Activated naive CD4-positive, alpha-beta T cell (primary cell): ENCODE measurements at places on chromosomes 3 and 15.

DNA sequence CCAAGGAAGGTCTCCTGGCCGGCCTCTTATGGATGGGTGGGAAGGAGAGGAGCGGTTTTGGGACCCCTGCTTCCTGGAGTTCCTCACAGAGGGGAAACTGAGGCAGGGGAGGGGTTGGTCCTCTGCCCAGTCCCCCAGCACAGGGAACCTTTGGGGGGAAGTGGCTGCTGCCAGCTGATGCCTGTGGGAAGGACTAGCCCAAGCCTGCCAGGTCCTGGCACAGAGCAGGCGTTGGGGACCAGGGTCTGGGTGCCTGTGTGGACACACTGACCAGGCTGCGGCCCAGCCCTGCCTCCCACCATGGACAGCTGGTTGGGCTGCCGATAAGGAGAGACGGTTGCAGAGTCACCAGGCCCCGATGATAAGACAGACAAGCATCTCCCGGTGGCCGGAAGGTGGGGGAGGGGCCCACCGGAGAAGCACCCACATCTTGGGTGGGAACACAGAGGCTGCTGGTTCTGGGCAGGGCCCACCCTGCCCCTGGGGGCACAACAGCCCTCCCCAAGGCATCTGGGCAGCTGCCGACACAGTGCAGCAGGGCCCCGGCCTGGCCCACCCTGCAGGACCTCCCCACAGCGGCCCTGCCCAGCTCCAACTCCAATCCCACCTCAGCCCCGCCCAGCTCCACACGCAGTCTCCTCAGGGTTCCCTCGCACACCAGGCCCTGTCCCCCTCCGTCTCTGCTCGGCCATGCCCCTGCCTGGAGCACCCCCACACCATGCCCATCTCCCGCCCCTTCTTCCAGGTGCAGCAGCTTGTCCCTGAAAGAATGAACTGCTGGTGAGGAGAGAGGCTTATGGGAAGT lies 50.7 kb downstream of the DNAJB8 start:
- no peak for DNase-seq

DNA sequence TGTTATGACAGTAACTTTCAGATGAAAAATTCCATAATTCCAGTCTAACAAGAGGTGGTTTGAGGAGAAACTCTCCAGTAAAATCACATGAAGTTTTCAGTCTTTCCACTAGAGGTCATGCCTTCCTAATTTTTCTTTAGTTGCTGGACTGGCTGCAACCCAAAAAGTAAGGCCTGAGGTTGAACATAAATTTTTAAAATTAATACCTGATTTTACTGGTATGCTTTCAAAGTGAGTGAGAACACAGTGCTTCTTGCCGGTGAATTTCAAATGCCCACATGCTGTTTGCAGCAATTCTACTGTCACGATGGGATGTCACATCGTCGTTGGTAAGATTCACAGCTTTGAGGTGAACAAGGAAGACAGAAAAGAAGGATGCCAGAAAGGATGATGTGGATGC lies 89.0 kb upstream of the FGF12 start:
- DNase-seq = no peak

DNA sequence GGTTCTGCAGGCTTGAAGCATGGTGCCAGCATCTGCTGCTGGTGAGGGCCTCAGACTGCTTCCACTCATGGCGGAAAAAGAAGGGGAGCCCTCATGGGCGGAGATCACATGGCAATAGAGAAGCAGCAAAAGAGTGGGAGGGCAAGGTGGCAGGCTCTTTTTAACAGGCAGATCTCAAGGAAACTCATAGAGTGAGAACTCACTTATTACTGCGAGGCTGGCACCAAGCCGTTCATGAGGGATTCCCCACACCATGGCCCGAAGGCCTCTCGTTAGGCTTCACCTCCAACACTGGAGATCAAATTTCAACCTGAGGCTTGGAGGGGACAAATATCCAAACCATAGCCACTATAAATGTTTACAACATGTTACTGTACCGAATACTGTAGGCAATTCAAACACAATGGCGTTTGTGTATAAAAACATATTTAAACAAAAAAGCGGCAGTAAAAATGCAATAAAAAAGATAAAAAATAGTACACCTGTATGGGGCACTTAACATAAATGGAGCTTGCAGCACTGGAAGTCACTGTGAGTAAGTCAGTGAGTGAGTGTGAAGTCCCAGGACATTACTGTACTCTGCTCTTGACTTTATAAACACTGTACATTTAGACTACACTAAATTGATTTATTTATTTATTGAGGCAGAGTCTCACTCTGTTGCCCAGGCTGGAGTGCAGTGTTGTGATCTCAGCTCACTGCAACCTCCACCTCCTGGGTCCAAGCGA lies 18.8 kb upstream of the MOBP start:
- DNase-seq = no peak

DNA sequence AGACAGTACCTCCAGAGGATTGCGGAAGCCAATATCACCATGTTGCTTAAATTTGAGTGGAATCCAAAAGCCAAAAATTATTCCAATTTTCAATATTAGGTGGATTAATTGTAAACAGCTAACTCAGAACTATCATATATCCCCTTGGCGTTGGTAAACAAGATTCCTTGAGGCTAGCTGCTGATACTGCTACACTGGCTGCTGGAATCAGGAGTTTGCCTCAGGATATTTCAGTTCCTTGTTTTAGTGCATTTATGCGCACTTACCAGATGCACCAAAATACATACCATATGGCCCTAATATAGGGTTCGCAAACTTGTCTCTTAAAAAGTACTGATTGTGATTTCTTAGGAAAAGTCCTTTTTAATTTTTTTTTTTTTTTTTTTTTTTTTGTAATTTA lies 605.2 kb upstream of the NAALADL2 start:
- no peak for DNase-seq

GRCh38 chr15:64858021-64858575 lies 16.4 kb downstream of the PLEKHO2 start:
- no peak for DNase-seq

- DNase-seq = no peak
Observed at GRCh38 chr15:66237513-66238235, 15.9 kb downstream of the MEGF11 start.

GRCh38 chr3:187935623-187936156 lies 190.4 kb upstream of the BCL6 start:
- no peak for DNase-seq

- DNase-seq = no peak
Observed at GRCh38 chr3:58214484-58215316, 3.9 kb upstream of the DNASE1L3 start.
